MG63 (cell line): ENCODE measurements at places on chromosomes 7 and 10. TPM values are rescaled to one million over a fixed set of nuclear protein-coding genes. Genes with fewer than 3 reads are reported as not detected.

DNA sequence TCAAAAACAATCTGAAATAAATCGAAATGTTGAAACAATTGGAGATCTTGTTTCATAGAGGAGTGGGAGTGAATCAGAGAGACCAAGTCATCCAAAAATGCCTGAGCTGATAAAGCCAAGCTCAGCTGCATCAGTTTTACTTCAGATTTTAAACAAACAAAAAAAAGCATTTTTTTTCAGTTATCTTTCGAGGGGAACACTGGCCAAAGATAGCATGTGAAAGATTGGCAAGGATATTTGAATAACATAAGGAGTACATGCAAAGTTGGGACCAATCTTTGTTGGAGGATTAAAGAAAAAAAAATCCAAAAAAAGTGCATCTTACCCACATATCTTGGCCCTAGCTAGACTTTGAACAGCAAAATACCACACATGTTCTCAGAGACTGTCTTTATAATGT is 47.2 kb downstream of the RHOBTB1 start:
- DNase-seq = no peak

DNA sequence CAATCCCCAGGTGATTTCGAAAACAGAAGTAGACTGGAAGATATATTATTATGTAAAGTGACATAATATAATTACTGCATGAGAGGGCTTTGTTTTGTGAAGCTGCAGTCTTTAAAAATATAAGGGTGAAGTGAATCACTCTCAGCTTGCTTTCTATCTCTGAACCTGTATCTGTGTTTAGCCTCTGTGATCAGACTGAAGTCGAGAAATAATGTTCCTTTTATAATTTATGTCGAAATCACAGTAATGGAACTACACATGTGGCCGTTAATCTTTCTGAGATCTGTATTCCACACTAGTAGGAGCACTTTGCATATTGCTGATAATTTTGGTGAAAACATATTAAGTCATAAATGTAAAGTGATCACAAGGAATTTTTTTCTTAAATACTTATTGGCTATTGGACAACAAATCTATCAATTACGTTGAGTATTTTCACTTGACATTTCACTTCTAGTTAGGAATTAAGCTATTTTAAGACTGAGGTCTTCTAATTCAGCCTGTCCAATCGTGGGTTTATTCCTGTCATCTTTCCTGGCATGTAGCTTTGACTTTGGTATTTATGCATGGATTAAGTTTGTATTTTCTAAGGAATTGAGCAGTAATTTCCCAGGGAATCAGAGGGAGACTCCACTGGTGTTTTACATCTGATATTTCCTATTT is 268.2 kb upstream of the POT1 start:
- DNase-seq = no peak

DNA sequence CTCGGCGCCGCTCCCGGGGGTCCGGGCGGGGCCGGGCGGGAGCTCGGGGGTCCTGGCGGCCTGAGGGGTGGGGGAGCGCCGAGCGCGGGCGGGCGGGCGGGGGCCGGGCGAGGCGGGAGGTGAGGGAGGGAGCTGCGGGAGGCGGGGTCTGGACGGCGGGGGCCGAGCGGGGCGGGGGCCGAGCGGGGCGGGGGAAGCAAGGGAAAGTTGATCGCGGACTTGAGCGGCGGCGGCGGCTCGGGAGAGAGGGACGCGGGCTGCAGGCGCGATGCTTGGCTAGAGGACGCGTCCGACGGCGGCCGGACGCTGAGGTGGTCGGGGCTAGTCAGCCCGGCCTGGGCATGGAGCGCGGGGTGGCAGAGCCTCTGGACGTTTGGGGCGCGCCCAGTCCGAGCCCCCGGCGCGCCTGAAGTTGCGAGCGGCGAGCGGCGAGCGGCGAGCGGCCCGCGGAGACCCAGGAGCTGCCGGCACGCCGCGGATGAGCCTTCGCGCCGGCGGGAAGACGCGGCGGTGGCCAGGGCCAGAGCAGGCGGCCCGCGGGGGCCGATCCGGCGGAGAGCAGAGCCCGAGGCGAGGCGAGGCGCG is at the start of gene CDH23:
Gene CDH23 (plus strand): TSS at position 210 of the 585 bp plus-strand sequence. CDS start 42,912 bp downstream, outside the sequence.
- DNase-seq = peak; percentile 33

GRCh38 chr7:33062023-33062781 is at the start of gene NT5C3A:
TSS of gene NT5C3A (minus strand) at chr7:33062776. CDS start at chr7:33062705, 71 bp downstream.
- peak; percentile 31 for DNase-seq

- DNase-seq = no peak
These were observed 331.5 kb upstream of the CNTNAP2 start for GRCh38 chr7:145784809-145785780.

DNA sequence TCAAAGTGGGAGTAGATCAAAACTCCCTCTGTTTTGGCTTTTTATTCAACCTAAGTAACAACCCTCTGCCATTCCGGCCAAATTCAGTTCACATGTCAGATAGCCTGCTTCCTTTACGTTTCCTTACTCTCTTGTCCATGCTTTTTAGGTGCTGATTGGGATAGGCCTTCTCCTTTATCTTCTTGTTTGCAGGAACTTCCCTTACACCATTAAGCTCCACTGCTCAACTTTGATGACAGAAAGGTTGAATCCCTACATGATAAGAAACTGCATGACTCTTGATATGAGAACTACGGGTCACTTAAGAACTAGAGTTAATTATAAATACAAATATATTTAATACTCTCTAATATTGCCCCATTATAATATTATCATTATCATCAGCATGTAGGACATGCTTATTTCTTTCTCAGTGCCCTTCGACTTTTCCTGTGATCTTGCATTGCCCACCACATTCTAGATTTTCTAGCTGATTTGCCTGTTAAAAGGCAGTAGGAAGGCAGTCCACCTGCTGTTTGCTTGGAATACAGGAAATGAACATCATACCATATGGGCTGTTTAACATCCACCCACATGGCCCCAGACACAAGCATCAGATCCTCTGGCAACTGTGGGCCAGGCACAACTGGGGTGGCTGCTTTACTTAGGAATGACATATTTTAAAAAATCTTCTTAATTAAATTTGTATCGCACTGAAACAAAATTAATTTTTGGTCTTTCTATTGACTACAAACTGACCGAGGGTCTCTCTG is 59.7 kb upstream of the CCDC6 start:
- no peak for DNase-seq

- peak; percentile 3 for DNase-seq
These were observed 91.3 kb upstream of the SMIM30 start for GRCh38 chr7:113209449-113210203.

DNA sequence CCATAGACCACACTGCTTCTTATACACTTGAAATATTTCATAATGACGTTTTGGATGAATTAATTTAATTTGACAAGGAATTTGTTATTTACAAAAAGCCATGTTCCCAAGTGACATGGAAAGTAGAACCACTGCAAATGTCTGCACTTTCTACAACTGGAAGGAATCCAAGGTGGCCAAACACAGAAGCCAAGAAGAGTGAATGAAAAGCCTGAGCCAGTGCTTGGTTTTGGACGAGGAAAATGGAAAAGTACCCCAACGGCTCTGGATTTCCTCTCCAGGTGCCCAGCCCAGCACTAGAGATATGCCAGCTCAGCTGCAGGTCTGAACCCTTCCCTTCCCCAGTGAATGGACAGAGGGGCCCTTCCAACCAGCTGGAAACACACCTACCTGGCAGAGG is 279.4 kb downstream of the TNS3 start:
- DNase-seq = no peak

GRCh38 chr10:69428165-69428564 is 11.4 kb upstream of the TACR2 start:
- no peak for DNase-seq

DNA sequence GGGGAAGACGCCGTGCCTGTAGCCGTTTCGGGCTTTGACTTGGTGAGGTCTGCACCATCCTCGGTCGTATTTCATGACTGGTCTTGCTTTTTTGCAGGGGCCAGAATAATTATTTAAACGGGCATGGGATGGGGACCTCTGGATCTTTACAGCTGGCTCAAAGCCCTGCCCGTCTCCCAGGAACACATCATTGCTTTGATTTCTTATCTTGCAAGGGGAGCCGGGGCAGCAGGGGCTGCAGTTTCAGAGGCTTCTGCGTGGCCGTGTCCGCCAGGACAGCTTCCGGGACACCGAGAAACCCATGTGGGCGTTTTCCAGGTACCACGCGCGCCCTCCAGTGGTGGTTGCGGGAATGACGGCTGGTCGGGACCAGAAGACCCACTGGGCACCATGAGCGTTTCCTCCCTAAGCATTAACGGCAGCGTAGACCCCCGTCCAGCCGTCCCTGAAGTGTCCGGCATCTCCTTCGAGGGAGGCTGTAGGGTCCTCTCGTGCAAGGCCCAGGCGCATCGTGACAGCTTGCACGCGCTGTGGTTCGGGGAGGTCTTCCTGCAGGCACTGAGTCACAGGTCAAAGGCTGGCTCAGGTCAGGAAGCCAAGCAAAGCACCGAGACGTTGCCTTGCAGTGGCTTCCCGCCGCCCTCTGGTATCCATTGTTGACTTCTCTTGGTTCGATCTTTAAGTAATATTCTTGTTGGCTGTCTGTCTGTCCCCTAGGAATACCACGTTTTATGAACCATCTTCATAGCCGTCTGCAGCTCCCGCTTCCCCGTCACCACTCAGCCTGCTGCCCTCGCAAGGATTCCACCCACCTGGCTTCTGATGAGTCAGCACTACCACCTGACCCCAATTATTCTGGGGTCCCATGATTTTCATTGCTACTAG is 16.2 kb upstream of the ZFAND2A start:
- DNase-seq = peak; percentile 76

GRCh38 chr10:132774181-132774901 is 11.6 kb downstream of the NKX6-2 start:
- no peak for DNase-seq

DNA sequence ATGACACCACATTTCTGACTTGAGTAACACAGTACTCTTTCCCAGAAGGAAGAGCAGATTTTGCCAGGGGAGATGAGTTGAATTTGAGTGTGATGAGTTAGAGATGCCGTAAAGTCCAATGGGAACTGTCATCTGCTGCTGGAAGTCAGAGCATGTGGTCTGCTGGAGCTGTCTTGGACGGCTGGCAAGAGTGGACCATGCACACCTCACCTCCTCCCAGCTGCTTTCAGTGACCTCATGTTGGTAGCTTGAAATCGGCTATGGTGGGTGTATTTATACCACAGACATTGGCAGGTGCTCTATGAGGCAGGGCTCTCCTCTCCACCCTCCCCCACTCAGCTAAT is 82.3 kb downstream of the COL13A1 start:
- DNase-seq = no peak

- no peak for DNase-seq
These were observed 79.0 kb downstream of the ABI1 start for GRCh38 chr10:26781797-26782196.

GRCh38 chr10:36602374-36602773 is 523.0 kb upstream of the ANKRD30A start:
- DNase-seq = no peak

DNA sequence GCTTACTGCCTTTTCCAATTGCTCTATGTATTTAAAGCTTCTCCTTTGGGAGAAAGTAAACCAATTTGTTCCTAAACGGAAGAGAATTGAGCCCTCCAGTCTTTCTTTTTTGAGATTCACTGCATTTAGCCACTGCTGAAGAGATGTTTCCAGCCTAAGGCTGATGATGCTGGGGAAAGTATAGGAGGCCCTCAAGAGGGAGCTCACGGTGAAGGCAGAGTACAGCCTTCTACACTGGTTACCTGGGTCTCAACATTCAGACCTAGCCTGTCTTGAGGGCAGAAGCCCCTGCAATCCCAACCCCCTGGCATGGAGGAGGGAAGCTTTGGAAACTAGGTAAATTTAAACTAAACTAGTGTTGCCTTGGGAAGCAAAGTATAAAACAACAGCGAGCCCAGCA is 316.7 kb upstream of the TPK1 start:
- DNase-seq = no peak

- peak; percentile 77 for DNase-seq
These were observed 103.4 kb downstream of the WNT2 start for GRCh38 chr7:117219485-117219884.

DNA sequence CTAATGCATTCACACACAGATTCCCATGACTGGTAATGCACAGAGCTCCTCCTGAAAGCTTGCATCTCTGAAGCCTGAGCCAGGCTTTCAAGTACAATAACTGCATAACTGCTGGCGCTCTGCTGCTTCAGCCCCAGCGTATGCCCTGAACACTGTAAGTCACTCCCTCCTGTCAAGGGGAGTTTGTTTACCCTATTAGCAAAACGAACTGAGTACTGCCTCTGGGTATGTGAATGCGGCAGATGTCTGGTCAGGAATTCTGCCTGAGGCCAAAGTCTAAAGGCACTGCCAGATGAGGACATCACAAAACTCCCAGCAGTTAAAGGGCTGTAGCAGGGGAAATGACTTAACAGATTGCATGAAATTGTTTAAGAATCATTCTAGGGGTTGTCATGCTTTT is 97.7 kb downstream of the NRCAM start:
- DNase-seq = peak; percentile 68

GRCh38 chr7:158176561-158177173 is 411.0 kb downstream of the PTPRN2 start:
- no peak for DNase-seq

DNA sequence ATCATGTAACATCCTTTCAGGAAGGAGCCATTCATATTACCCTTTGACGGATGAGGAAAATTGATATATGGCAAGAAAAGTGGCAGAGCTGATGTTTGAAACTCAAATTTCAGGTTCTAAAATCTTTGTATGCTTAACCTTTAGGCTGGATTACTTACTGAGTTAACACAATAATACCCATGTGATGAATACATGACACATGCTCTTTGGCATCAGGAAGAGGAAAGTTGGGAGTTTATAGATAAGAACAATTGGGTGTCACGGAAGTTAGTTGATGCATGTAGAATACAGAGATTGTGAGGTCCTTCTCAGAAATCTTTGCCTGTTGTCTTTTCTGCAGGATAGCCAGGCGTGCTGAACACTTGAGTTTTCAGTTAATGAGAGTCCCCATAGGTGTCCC is 572.1 kb upstream of the POM121L12 start:
- no peak for DNase-seq

DNA sequence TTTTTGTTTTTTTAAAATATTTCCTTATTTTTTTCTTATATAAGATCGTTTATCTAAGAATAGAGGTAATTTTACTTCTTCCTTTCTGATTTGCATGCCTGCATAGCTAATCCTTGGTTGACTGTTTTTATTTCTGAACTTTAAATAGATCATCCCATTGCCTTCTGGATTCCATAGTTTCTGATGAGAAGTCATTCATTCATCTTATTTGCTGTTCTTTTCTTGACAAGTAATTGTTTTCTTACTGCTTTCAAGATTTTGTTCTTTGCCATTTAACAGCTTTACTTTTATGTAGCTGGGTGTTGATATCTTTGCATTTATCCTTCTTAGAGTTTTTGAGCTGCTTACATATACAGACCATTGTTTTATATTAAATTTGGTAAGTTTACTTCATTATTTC is 437.9 kb downstream of the SDK1 start:
- no peak for DNase-seq

Gene CNPY1
- not detected in 2 replicates for total RNA-seq

Gene MET
- 46.7 and 49.4 TPM in 2 replicates for total RNA-seq

Gene GPR37
- 0.07 TPM in 1 of 2 replicates, not detected in the other for total RNA-seq

Gene MSS51
- total RNA-seq = 0.10 and 2.4 TPM in 2 replicates

Gene HECW1
- total RNA-seq = 1.7 and 18.4 TPM in 2 replicates

Gene BTBD16
- total RNA-seq = not detected in 2 replicates

Gene ZNF425
- total RNA-seq = 1.2 and 1.9 TPM in 2 replicates

Gene GATA3
- not detected in 2 replicates for total RNA-seq

Gene SSBP1
- total RNA-seq = 135 and 212 TPM in 2 replicates

Gene PRKG1
- 3.9 and 5.9 TPM in 2 replicates for total RNA-seq

Gene FFAR4
- 0.16 TPM in 1 of 2 replicates, not detected in the other for total RNA-seq
